Activated T-cell treated with anti-CD3 and anti-CD28 coated beads, Interleukin-2, amount 50 U/mL, for 72 hours (primary cell): ENCODE measurements at places on chromosomes 16 and 17. TPM values are rescaled to one million over a fixed set of nuclear protein-coding genes. Genes with fewer than 3 reads are reported as not detected.

CD300LB gene
- not detected for total RNA-seq

ADAD2 gene
- 0.43 TPM for total RNA-seq

FZD2 gene
- total RNA-seq, result 0.82 TPM

GNGT2 gene
- total RNA-seq, result 24.6 TPM

CACNA1H gene
- total RNA-seq, result 0.48 TPM

CTF1 gene
- 0.72 TPM for total RNA-seq
